ENCODE measurements at places on chromosomes 6 and 20. TPM values are rescaled to one million over a fixed set of nuclear protein-coding genes. Genes with fewer than 3 reads are reported as not detected.

EYA4 gene
- 27.3 TPM for total RNA-seq

TFAP2A gene
- total RNA-seq: 7.3 TPM

NRN1 gene
- total RNA-seq: 5.1 TPM

HCRTR2 gene
- 0.76 TPM for total RNA-seq

CST2 gene
- total RNA-seq: not detected

CHRNA4 gene
- 13.1 TPM for total RNA-seq

KHDRBS2 gene
- total RNA-seq: 5.2 TPM

SLPI gene
- total RNA-seq: 2.8 TPM

CRISP2 gene
- 0.18 TPM for total RNA-seq

NCOA6 gene
- 18.3 TPM for total RNA-seq

CST7 gene
- 11.2 TPM for total RNA-seq

SYTL3 gene
- 4.4 TPM for total RNA-seq

GTSF1L gene
- total RNA-seq: not detected

BCAS1 gene
- total RNA-seq: 3.3 TPM

C6orf132 gene
- 5.5 TPM for total RNA-seq

BTN1A1 gene
- total RNA-seq: not detected

PPP1R16B gene
- total RNA-seq: 7.1 TPM

ARMC12 gene
- 0.23 TPM for total RNA-seq

DCDC2 gene
- total RNA-seq: 84.9 TPM

OOEP gene
- not detected for total RNA-seq

MAPK13 gene
- total RNA-seq: 14.3 TPM

HLA-DPB1 gene
- total RNA-seq: 26.6 TPM

CDSN gene
- total RNA-seq: not detected

SLC17A3 gene
- total RNA-seq: 0.12 TPM

FOXF2 gene
- 0.18 TPM for total RNA-seq

MAP7 gene
- 15.8 TPM for total RNA-seq

ENPP3 gene
- 6.5 TPM for total RNA-seq

HLA-DRB5 gene
- total RNA-seq: 1.8 TPM

IP6K3 gene
- 11.6 TPM for total RNA-seq

PRSS16 gene
- 0.47 TPM for total RNA-seq

PARD6B gene
- 50.8 TPM for total RNA-seq

TMEM74B gene
- 2.7 TPM for total RNA-seq

HNF4A gene
- total RNA-seq: 28.7 TPM

SLC16A10 gene
- total RNA-seq: 37.0 TPM

HSPA12B gene
- total RNA-seq: 25.5 TPM

LGSN gene
- total RNA-seq: 0.41 TPM

TMEM244 gene
- total RNA-seq: not detected

AARS2 gene
- 21.3 TPM for total RNA-seq

MTG2 gene
- 22.6 TPM for total RNA-seq

TRIM40 gene
- total RNA-seq: not detected

NKX2-2 gene
- total RNA-seq: not detected

ALDH5A1 gene
- total RNA-seq: 21.0 TPM

MAP3K5 gene
- 8.3 TPM for total RNA-seq

TFAP2B gene
- 4.7 TPM for total RNA-seq

LST1 gene
- 12.3 TPM for total RNA-seq

RFX6 gene
- total RNA-seq: not detected

CTAGE9 gene
- total RNA-seq: not detected

C4B gene
- total RNA-seq: 45.4 TPM

FNDC11 gene
- 1.6 TPM for total RNA-seq

WFDC5 gene
- not detected for total RNA-seq

DEFB112 gene
- not detected for total RNA-seq

OPRL1 gene
- 2.3 TPM for total RNA-seq

NHLRC1 gene
- 3.2 TPM for total RNA-seq

DLK2 gene
- 1.3 TPM for total RNA-seq
